Erythroblast (primary cell): ENCODE measurements at places on chromosomes 6 and 20.

- DNase-seq: no peak
These were observed 38.3 kb downstream of the MAFB start for GRCh38 chr20:40650707-40651106.

GRCh38 chr6:128238225-128238624 lies 282.2 kb downstream of the PTPRK start:
- no peak for DNase-seq

DNA sequence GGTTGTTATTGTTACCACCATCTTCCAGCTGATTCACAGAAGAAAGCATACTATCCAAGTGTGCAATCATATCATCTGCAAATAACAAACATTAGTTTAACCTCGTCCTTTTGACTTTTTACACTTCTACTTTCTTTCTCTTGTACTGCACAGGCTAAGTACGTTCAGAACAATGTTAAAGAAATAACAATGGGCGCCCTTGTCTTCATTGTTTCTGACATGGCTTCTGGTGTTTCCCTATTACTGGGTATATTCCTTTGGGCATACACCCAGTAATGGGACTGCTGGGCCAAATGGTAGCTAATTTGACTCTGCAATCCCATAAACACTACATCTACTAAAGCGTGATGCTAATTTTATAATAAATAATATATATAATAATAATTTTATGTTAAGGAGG lies 146.7 kb downstream of the GJA10 start:
- no peak for DNase-seq

DNA sequence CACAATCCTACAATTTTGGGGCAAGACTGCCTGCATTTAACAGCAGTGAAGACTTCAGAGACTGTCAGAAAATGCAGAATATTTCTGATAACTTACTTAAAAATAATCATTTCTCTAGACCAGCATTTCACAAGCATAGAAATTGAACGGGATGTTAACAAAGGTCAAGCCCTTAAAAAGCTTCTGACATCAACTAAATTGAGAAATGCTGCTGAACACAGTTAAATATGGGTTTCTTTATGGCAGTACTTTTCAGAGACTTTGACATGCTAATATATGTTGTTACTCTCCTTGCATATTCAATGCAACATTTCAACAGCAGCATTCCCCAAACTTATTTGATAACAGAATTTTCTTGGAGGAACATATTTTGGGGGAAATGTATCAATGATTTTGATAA lies 84.5 kb downstream of the KIF13A start:
- DNase-seq: no peak

- no peak for DNase-seq
These were observed 132.6 kb upstream of the ASCC3 start for GRCh38 chr6:101013612-101014195.

- DNase-seq: no peak
These were observed 126.6 kb upstream of the CCDC28A start for GRCh38 chr6:138647006-138647405.

DNA sequence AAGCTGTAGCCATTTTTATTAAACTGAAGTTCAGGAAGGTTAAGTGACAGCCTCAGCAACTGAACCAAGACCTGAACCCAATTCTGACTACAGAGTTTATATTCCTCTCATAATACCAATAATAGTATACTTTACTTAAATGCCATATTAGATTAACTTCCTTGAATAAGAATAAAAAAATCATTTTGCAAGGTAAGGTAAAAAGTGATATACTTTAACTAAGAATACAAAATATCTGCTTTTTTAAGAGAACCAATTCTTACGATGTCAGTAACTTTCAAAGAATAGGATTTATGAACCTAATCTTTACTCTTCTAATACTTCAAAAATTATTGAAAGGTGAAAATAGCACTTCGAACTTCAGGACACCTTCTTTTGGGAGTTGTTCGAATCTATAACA lies 3.7 kb downstream of the RAD21L1 start:
- DNase-seq: no peak

- DNase-seq: peak; percentile 55
These were observed 60.6 kb downstream of the TOX2 start for GRCh38 chr20:43975096-43975768.

DNA sequence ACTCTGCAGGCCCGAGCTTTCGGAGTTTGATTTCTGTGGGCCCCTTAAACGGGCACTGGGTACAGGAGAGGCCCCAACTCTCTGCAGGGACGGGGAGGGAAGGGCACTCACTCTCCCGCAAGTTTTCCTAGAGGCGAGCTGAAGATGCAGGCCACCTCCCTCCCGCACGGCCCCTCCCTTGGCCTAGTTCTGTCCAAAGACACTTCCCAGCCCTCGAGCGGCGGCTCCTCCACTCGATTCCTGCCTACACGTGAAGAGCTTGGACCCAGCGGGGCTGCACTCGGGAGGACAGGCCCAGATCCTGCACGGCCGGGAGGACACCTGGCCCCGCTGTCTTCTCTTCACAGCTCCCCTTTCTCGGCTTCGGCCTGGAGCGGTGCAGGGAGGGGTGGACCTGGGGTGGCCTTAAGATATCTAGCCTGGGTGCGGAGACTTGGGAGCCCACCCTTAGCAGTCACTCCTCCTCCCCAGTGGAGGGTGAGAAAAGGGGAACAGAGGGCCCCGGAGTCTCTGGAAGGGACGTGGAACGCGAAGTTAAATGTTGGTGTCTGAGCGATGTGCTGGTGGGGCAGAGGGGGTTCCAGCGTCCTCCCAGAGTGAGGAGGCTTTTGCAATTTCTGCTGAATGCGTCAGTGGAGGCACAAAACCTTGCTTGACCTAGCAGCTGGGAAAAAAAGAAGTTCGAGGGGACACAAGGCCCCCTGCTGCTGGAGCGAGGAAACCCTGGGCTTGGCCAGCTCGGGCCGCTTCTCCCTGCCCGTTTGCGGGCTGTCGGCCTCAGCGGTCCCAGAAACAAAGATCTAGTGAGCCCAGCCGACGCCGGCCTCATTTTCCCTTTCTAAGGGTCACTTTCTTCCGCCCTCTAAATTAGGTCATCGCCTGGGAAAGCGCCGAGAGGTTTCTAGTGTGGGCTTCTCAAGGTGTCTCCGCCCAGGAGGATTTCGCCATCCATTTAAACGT lies 4.9 kb downstream of the OLIG3 start:
- no peak for DNase-seq

GRCh38 chr6:82113231-82113630 lies 134.3 kb downstream of the IBTK start:
- DNase-seq: no peak

DNA sequence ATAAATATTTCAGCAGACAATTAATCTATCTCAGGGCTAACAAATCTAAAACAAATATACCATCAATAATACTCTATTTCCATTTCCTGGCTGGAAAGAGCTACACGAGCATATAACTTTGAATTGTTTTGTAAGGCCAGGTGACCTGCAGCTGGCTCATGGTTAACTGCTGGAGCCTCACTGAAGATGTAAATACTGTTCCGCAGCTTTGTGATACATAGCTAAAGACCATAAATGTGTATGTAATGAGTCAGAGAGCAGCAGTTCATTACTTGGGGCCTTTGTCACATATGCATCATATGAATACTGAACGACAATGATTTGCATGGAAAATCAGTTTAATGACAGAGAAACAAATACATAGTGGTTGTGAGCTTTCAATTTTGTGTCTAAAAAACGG lies 109.4 kb upstream of the CCN2 start:
- DNase-seq: no peak
